ENCODE measurements at places on chromosomes 3 and 15. TPM values are rescaled to one million over a fixed set of nuclear protein-coding genes. Genes with fewer than 3 reads are reported as not detected.

The GUCA1C gene
- not detected for total RNA-seq

- DNase-seq: no peak
Measured at GRCh38 chr15:83654379-83655236, 685 bp downstream of the ADAMTSL3 start.

DNA sequence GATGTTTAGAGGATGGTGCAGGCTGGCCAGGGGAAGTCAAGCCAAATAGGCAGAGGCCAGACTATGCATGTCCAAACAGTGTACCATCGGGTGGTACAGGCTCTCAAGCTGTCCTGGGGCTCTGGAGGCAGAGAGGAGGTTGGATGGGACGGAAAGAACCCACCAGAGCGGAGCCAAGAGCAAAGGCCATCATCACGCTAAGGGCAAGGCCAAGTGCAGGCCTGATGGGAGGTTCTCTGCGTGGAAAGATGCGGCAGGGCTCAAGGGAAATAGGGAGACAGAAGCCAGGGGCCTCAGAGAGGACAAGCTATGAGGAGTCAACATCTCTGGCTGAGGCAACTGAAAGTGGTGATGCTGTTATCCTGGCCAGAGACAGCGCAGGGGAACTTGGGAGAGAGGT is 102.7 kb downstream of the ASB7 start:
- no peak for DNase-seq

DNA sequence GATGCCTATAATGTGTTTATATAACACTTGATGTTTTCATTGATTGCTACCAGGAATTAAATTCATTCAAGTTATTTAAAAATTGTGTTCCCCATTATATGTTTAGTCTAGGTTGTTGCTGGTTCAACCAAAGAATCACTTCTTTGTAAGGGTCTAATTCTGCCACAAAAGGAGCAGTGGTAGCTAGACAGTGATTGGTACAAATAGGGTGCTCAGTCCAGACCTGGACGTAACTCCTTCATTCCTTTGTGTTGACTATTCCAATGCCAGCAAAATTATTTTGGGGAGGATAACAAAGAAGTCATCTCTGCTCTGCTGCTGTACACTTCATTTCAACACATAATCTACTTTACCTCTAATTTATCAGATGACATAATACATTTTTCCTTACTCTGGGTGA is 1.2 kb downstream of the CHMP2B start:
- no peak for DNase-seq

- peak; percentile 39 for DNase-seq
Measured at GRCh38 chr15:83747050-83747717, 93.3 kb downstream of the ADAMTSL3 start.

- DNase-seq: no peak
Measured at GRCh38 chr15:73784291-73784690, 31.1 kb upstream of the INSYN1 start.

The LEKR1 gene
- total RNA-seq: 0.16 TPM

- DNase-seq: no peak
Measured at GRCh38 chr15:80473286-80474223, 69.4 kb downstream of the ARNT2 start.

- DNase-seq: no peak
Measured at GRCh38 chr3:126573492-126574117, 14.9 kb upstream of the C3orf22 start.

The CXCR6 gene
- not detected for total RNA-seq

DNA sequence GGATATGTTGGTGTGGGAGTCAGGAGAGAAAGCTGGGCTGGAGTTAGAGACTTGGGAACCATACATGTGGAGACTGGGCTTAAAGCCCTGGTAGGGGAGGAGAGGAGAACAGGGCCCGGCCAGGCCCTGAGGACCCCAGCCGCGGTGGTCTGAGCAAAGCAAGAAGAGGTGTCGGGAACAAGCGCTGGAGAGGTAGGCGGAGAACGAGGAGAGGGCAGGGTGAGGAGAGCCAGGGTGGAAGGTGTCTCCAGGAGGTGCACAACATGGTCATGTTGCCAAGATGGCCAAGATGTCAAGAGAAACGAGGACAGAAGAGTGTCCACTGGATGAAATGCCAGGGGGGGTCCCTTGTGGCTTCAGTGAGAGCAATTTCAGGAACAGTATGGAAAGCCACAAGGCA is 5.5 kb downstream of the CHAC1 start:
- DNase-seq: no peak

DNA sequence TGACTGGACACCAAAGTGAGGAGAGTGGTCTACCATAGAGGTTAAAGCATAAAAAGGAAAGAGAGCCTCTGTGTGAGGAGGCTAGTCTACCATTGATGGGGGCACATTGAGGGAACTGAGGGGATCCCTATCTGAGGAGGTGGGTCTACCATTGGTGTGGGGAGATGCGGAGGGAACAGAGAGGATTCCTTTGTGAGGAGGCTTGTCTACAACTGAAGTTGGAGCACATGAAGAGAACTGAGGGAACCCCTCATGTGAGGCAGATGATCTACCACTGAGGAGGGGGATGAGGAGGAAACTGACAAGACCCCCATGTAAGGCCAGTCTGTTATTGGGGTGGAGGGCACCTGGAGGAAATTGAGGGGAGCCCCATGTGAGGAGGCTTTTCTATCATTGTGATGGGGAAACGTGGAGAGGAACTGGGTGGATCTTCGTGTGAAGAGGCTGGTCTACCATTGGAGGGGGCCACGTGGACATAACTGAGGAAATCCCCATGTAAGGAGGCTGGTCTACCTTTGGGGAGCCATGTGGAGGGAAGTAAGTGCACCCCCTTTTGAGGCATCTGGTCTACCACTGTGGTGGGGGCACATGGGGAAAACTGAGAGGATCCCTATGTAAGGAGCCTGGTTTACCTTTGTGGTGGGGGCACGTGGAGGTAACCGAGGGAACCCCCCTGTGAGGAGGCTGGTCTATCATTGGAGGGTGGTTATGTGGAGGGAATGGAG is 160.1 kb downstream of the FBLN2 start:
- no peak for DNase-seq

DNA sequence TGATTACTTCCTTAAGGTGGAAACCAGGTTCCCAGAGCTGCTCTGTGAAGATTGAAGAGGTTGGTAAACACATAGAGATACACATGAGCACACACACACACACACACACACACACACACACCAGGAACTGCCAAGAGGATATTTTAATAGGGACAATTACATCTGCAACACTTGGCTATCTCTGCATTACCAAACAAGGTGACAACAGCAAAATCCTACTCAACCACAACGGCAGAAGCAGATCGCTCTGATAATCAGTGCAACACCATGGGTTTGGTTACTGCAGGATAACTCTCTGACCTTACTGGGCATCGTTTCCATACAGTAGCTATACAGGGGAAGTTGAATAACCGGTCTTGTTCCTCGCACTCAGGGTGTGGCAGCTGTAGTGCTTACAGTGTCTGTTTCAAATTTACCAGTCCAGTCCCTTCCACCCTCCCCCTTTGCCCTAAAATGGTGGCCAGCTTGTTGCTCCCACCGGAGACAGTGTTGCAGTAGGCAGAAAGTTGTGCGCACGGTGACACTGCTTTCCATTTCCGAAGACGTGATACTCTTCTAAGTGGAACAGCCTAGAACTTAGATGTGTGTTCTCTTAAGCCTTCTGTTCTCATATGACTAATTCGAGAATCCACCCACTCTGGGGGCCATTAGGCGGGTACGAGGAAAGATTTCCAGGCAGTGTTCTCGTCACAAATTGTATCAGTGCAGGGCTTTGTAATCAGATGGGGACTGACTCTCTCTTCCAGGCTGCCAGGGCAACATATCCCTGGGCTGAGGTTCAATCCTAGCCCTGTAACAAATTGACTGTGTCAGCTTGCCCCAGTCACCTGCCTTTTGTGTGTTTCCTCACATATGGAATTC is 176.2 kb downstream of the P3H2 start:
- no peak for DNase-seq

DNA sequence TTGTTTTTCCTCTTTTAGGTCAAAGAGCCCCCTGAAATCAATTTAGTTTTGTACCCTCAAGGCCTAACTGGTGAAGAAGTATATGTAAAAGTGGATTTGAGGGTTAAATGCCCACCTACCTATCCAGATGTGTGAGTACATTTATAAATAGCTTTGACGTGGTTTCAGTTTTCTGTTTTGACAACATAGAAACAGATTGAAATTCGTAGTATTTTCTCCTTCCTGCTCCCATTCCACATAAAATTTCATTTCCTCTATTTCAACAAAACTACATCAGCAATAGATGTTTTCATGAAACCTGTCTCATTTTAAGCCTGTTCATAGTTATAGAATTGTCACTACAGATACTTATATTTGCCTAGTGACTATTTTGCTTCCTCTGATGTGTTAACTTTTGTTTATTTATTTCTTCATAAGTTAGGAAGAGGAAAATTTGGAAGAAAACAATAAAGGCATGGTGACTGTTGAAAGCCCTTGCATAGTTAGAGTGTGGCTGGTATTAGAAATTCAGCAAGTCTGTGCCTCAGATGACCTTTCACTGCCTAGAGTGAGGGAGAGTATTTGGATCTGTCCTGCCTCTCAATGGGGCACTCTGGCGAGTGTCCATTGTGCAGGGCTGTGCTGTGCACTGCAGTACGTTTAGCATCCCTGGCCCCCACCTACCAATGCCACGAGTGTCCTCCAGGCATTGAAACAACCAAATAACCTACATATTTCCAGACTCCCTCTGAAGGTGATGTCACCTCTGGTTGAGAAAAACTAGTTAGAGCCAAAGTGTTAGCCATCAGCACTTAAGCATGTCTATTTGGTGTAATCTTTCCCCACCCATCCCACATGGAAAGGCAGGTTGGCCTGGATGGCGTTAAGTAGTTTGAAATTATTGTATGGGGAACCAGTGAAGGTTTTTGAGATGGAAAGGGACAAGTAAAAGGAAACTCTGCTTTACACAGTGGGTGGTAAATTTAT is 5.9 kb downstream of the EIF2AK4 start:
- DNase-seq: no peak

DNA sequence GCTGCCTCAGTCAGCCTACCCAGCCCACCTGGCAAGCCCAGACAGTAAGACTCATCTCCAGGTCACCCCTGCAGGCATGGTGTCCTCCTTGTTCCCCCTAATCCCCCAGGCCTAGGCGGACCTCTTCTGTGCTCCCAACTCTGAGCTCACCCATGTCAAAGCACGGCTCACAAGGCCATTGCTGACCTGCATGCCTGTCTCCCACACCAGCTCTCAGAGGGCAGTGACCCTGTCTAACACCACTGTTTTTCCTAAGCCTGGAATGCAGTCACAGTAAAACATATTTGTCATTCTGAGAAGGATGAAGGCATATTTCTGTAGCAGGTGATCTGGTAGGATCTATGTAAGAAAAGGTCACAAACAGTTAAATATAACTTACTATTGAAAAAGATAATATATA is 110.3 kb upstream of the HACD2 start:
- DNase-seq: no peak

GRCh38 chr15:39770748-39771689 is 11.6 kb downstream of the FSIP1 start:
- DNase-seq: peak; percentile 68

GRCh38 chr15:31503256-31503655 is 176.6 kb downstream of the KLF13 start:
- no peak for DNase-seq

DNA sequence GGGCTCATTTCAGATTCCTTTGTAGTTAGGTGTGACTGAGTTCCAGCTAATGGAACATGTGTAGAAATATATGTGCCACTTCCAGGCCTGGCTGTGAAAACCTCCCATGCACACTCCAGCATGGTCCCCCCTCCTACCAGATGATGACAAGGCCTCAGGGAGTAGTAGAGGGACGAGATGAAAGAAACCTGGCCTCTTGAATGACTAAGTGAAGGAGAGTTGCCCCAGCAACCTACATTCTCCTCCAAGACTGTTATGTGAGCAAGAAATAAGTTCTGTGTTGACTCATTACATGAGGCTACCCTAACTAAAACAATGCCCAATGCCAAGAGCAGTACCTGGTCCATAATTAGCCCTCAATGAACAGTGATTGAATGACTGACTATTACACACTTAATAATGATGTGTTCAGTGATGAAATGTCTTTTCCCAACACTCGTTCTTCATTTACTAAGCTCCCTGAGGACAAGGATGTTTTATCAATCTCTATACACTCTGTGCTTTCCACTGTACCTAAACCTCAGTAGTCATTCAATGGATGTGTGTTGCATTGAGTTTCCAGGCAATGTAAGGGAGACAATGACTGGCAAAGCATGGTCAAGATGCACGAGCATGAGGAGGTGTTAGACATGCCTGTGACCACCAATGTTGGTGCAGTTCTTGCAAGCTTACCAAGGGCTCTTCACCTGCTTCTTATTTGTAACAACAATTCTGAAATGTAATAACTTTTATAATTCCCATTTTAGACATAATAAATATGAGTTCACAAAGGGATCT is 62.0 kb upstream of the BCL6 start:
- DNase-seq: no peak

- DNase-seq: no peak
Measured at GRCh38 chr3:36540888-36541518, 160.7 kb downstream of the STAC start.

The CHAC1 gene
- 1.9 TPM for total RNA-seq

DNA sequence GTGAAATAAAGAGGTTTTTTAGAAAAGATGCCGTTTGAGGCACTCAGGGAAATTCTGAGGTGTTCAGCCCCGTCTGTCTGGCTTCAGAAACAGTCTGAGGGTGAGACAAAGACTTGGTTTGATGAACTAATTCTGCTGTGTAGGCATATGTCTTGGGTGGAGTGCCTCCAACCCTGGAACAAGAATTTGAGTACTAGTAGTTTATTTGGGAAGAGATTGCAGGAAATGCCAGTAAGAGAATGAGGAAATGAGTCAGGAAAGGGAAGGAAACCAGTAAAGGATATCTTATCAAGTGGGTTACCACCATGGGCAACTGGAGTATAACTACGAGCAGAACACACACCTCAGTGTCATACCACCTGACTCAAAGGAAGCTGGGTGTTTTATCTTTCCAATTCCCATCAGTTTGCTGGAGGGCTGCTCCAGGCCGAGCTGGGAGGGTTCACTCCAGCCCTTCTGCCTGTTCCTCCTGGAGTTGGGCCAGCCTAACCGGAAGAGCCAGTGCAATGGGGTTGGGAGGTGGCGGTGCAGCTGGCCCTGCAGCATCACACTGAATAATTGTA is 75.3 kb downstream of the TGFBR2 start:
- DNase-seq: no peak

- DNase-seq: no peak
Measured at GRCh38 chr3:192057261-192057660, 596.3 kb downstream of the PYDC2 start.

The BMF gene
- 6.2 TPM for total RNA-seq

DNA sequence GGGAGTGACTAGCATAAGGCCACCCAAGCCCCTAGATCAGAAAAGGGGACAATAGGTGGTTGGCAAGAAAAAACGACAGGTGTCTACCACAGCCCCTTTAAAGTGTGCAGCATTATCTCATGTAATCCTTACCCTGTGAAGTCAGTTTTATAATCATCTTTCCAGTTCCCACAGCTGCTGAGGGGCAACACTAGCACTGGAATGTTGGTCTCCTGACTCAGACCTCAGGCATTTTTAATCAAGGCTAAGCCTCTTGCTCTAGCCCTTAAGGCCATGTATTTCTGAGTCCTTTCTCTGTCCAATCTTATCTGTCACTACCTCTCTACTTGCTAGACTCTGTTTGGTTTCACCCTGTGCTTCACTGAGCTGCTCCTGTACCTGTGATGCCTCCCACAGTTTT is 171.7 kb downstream of the TLE3 start:
- DNase-seq: no peak

Data from SJSA1 (cell line).